Activated CD4-positive, alpha-beta T cell treated with anti-CD3 and anti-CD28 coated beads, Interleukin-2, amount 10 ng/mL, durations not matched to agents 24 days and 14 days (primary cell): ENCODE measurements at places on chromosomes 3 and 15. TPM values are rescaled to one million over a fixed set of nuclear protein-coding genes. Genes with fewer than 3 reads are reported as not detected.

The MORC1 gene
- not detected in 2 replicates for total RNA-seq

The LIPH gene
- not detected in 2 replicates for total RNA-seq

The DUOXA1 gene
- total RNA-seq, result not detected in 2 replicates

The ATP2B2 gene
- total RNA-seq, result 0.31 TPM in 1 of 2 replicates, not detected in the other

The GAP43 gene
- not detected in 2 replicates for total RNA-seq

The CHRNB4 gene
- not detected in 2 replicates for total RNA-seq

- H3K27me3 ChIP-seq, result no peaks in the 10 kb centered on the region
- no peak for DNase-seq
- H3K36me3 ChIP-seq, result no peaks in the 10 kb centered on the region
- peak overlapping the region; percentile 5 for H3K27ac ChIP-seq
- peaks cover 7% of the 10 kb centered on the region for H3K4me1 ChIP-seq
- no peak overlapping the region for H3K4me3 ChIP-seq
Observed at GRCh38 chr3:60759439-60759838, 491.8 kb downstream of the FHIT start.

DNA sequence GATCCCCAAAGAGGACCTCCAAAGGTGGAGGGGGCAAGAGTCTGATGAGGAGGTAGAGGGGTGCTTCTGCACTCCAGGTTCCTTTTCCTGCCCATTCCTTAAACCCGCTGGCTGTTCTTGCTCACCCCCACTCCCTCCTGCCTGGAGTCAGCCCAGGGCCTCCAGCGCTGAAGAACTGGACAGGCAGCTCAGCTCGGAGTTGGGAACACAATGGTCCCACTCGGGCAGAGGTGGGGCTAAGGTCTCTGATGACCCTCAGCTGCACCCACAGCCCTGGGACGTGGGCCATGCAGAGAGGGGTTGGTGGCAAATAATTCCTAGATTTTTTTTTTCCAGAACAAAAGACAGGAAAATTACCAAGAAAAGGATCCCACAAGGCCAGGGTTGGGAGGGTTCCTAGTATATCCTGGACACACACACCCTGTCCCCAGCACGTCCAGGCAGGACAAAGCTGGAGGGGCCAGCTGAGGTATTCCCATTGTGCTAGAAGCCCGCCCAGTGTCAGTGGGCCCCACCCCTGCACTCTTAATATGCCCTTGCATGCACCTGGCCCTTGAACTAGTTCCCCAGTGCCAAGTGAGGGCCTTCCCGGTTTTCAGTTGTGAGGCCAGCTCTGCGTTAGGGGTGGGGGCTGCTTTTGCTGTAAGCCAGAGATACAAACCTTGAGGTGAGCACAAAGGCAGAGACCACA is 22.1 kb upstream of the IP6K2 start:
- H3K36me3 ChIP-seq, result no peaks in the 10 kb centered on the region
- no peaks in the 10 kb centered on the region for H3K27me3 ChIP-seq
- DNase-seq, result no peak
- no peak overlapping the region for H3K4me3 ChIP-seq
- H3K4me1 ChIP-seq, result no peaks in the 10 kb centered on the region
- H3K27ac ChIP-seq, result no peak overlapping the region

DNA sequence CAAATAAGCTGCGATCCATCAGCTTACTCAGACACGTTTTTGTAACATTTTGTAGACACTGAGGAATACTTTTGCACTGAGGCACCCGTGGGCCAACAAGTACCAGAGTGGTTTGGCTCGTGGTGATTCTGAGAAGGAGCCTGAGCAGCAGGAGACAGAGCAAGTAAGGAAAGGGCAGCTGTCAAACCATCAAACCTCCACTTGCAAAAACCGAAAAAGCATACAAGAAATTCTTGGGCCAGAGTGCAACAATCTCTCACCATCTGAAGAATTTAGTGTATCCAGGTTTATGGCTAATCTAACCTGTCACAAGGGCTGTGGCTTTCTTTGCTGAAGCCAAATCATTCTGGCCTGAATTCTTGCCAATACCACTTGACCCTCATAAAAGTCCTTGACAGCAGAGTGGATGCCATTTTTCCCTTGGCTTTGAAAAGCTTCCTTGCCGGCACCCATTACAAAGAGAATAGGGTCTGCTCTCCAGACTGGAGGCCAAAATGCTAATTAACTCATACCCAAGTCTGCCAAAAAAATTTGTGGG is 56.7 kb downstream of the MYO1E start:
- no peak overlapping the region for H3K27ac ChIP-seq
- H3K27me3 ChIP-seq, result peaks cover 2% of the 10 kb centered on the region
- no peaks in the 10 kb centered on the region for H3K36me3 ChIP-seq
- peaks cover 8% of the 10 kb centered on the region for H3K4me1 ChIP-seq
- no peak for DNase-seq
- H3K4me3 ChIP-seq, result no peak overlapping the region

GRCh38 chr3:144229953-144230352 is 258.3 kb downstream of the DIPK2A start:
- H3K4me3 ChIP-seq, result no peak overlapping the region
- no peaks in the 10 kb centered on the region for H3K27me3 ChIP-seq
- H3K36me3 ChIP-seq, result no peaks in the 10 kb centered on the region
- no peak for DNase-seq

DNA sequence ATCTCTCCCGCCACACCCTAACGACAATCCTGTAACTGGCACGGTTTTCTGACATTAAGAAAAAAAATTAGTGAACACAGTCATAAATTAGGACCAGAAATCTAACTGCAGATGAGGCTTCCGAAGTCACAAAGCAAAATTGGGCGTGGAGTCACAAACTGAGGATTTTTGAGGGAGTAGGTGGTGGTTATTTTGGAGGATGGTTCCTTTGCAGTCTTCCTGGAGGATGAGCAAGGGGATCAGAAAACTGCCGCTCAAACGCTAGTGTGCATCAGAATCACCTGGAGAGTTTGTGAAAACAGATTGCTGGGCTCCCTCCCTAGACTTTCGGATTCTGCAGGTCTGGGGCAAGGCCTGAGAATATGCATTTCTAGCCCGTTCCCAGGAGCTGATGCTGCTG is 334.8 kb downstream of the RORA start:
- H3K4me1 ChIP-seq, result peaks cover 26% of the 10 kb centered on the region
- peaks cover 12% of the 10 kb centered on the region for H3K27me3 ChIP-seq
- DNase-seq, result no peak
- no peaks in the 10 kb centered on the region for H3K36me3 ChIP-seq
- no peak overlapping the region for H3K4me3 ChIP-seq
- H3K27ac ChIP-seq, result no peak overlapping the region

GRCh38 chr3:151037746-151038477 is 47.6 kb upstream of the MED12L start:
- H3K4me1 ChIP-seq, result no peaks in the 10 kb centered on the region
- no peaks in the 10 kb centered on the region for H3K27me3 ChIP-seq
- DNase-seq, result no peak
- H3K27ac ChIP-seq, result no peak overlapping the region
- no peaks in the 10 kb centered on the region for H3K36me3 ChIP-seq

- no peak overlapping the region for H3K27ac ChIP-seq
- no peak for DNase-seq
- H3K27me3 ChIP-seq, result no peaks in the 10 kb centered on the region
- H3K4me3 ChIP-seq, result no peak overlapping the region
Observed at GRCh38 chr3:176505878-176506621, 691.2 kb downstream of the TBL1XR1 start.

GRCh38 chr3:39978308-39978707 is 168.9 kb downstream of the MYRIP start:
- no peak overlapping the region for H3K27ac ChIP-seq
- no peaks in the 10 kb centered on the region for H3K36me3 ChIP-seq
- DNase-seq, result no peak
- no peak overlapping the region for H3K4me3 ChIP-seq

DNA sequence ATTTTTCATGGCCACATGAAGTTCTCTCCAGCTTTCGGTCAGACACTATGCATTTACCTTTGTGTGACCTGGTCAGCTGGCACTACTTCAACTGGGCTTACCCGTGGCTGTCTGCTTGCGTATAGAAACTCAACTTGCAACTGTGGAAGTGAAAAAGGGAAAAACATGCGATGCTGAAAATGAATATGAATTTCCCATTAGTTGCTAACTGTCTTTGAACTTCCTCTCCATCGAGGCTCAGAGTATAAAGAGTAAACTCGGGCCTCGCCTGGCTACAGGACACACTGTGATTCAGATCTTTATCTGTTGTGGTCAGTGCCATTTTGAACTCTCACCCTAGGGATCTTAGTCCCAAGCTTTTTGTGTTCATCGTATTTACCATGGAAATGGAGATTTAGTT is 26.8 kb downstream of the NFKBIZ start:
- no peak overlapping the region for H3K4me3 ChIP-seq
- no peak for DNase-seq
- no peak overlapping the region for H3K27ac ChIP-seq
- no peaks in the 10 kb centered on the region for H3K4me1 ChIP-seq

DNA sequence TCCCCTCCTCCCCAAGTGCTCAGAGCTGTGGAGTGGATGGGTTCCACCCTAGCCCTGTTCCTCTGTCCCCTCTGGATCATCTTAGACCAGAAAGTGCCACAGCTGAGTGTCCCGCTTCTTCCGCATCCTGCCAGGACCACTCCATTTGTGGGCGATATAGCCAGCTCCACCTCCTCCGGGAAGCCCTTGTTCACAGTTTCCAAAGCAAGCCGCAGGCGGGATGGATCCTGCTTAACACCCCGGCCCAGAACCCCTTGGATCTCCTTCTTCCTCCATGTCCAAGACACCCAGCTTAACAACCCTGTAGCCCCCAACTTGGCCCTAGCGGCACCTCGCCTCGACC is 490 bp upstream of the ALAS1 start:
- H3K27ac ChIP-seq, result peak overlapping the region; percentile 85
- no peaks in the 10 kb centered on the region for H3K27me3 ChIP-seq
- no peak for DNase-seq
- peaks cover 33% of the 10 kb centered on the region for H3K36me3 ChIP-seq
- peaks cover 50% of the 10 kb centered on the region for H3K4me1 ChIP-seq
- peak overlapping the region; percentile 100 for H3K4me3 ChIP-seq

GRCh38 chr3:181328346-181328745 is 338.8 kb upstream of the DNAJC19 start:
- no peaks in the 10 kb centered on the region for H3K27me3 ChIP-seq
- no peak overlapping the region for H3K4me3 ChIP-seq
- H3K36me3 ChIP-seq, result no peaks in the 10 kb centered on the region
- H3K27ac ChIP-seq, result no peak overlapping the region
- H3K4me1 ChIP-seq, result no peaks in the 10 kb centered on the region

DNA sequence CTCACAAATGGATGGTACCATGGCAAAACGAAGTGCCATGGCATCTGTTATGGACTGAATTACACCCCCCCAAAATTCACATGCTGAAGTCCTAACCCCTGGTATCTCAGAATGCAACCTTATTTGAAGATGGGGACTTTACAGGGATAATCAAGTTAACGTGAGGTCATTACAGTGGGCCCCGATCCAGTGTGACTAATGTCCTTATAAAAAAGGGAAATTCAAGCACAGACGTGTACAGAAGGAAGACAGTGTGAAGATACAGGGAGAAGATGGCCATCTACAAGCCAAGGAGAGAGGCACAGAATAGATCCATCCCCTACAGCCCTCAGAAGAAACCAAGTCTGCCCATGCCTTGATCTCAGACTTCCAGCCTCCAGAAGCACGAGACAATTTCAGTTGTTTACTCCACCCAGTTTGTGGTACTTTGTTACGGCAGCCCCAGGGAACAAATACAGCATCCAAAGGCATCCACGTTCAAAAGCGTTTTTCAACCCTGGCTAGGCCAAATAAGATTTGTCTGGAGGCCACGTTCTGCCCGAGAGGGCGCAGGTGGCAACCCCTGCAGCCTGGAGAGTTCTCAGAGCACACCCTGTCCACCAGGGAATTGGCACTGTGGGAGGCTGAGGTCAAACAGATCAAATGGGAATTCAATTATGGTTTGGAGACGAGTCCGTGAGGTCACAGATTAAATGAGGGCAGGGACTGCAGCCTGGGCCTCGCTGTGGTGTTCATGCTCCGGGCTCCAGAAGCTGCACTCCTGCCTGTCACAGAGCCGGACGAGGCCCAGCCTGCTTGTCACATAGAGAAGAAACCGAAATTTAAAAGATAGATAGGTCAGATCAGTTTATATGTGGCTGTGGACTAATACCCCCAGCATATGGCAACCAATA is 494.8 kb downstream of the SHQ1 start:
- peaks cover 7% of the 10 kb centered on the region for H3K4me1 ChIP-seq
- H3K4me3 ChIP-seq, result no peak overlapping the region
- H3K27me3 ChIP-seq, result peaks cover 5% of the 10 kb centered on the region
- no peak for DNase-seq
- no peaks in the 10 kb centered on the region for H3K36me3 ChIP-seq

DNA sequence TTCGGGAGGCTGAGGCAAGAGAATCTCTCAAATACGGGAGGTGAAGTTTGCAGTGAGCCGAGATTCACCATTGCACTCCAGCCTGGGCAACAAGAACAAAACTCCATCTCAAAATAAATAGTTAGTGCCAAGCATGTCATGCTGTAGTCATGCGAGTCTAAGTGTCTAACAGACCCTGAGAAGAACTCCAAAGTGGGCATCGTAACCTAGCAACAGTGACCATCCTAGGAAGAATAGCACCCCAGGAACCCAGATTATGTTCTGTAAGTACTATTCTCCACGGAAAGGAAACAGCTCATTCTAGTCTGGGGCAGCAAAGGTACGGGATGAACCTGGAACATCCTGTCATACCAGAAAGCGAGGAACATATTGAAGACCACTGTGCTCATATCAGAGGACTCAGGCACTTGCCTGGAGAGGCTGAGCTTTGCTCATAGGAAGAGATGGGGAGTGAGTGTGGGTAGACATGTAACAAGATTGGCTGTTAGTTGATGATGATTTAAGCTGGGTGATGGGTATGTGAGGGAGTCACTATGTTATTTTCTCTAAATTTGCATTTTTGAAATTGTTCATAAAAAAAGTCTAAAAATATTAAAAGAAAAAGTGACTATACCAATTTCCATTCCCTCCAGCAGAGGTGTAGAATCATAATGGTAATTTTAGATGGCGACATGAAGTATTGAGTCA is 31.7 kb downstream of the BCL2L10 start:
- peaks cover 24% of the 10 kb centered on the region for H3K4me1 ChIP-seq
- no peaks in the 10 kb centered on the region for H3K27me3 ChIP-seq
- no peak overlapping the region for H3K4me3 ChIP-seq
- DNase-seq, result no peak

GRCh38 chr3:179082416-179082815 is 10.8 kb upstream of the ZMAT3 start:
- no peak for DNase-seq
- no peaks in the 10 kb centered on the region for H3K36me3 ChIP-seq
- H3K27me3 ChIP-seq, result peaks cover 5% of the 10 kb centered on the region
- H3K4me1 ChIP-seq, result peaks cover 17% of the 10 kb centered on the region
- no peak overlapping the region for H3K27ac ChIP-seq
- H3K4me3 ChIP-seq, result no peak overlapping the region

DNA sequence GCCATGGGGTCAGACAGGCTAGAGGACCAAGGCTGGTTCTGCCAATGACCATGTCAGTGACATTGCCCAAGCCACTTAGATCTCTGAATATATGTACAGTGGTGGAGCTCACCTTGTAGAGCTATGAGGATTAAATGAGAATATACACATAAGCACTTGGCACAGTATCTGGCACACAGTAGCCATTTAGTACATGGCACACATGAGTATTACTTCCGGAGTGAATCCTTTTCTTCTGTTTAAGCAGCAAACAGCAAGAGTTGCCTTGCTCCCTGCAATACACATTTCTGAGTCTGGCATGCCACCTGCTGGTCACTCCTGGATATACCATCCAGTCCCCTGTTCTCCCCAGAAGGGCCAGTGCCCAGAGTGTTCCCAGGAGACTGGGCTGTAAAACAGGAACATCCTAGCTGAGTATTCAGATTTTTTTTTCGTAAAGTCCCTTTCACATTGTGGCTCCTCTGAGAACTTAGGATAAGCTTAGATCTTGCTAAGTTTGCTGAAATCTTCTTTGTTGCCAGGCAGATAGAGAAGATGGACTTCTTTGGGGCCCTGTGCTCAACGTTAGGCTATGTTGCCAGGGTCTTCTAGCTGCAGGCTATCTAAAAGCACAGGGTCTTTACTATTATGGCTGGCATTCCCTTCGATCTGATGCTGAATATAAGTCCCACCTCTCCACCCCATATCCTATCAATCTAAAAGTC is 203.4 kb downstream of the ADAMTS9 start:
- H3K4me1 ChIP-seq, result peaks cover 2% of the 10 kb centered on the region
- peak; percentile 91 for DNase-seq
- no peak overlapping the region for H3K27ac ChIP-seq
- no peaks in the 10 kb centered on the region for H3K36me3 ChIP-seq
